Activated T-helper 1 cell treated with anti-CD3 and anti-CD28 coated beads, Interleukin-12 subunit alpha, Interleukin-12 subunit beta, Interleukin-2, Interleukin-4 antibody, amounts not matched to agents 30 ng/mL and 10 ng/mL and 1 ng/mL, durations not matched to agents 14 hours and 24 hours and 36 hours (primary cell): ENCODE measurements at places on chromosomes 7 and 10. TPM values are rescaled to one million over a fixed set of nuclear protein-coding genes. Genes with fewer than 3 reads are reported as not detected.
A peak's percentile ranks its signal among the peaks of the same experiment; 100 is the strongest.

DNA sequence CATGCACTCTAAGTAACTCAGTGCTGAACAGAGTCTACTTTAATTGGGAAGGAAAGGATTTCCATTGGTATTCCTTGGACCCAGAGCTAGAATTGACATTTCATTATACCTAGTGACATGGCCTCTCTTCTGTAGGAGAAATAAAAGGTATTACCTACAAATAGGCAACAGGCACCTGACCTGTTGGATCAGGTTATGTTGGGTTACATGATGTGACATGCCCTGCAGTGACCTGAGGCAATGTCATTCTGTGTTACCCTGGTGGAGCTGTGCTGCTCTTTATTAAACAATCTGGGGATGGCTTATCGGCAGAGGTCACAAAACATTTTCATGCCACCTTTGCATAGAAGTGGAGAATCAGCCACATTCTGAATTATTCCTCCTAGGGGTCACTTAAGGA lies 427.7 kb downstream of the MDFIC start:
- H3K4me3 ChIP-seq = no peak overlapping the region
- no peaks in the 10 kb centered on the region for H3K27me3 ChIP-seq
- no peak overlapping the region for H3K27ac ChIP-seq
- H3K36me3 ChIP-seq = no peaks in the 10 kb centered on the region
- H3K4me1 ChIP-seq = no peaks in the 10 kb centered on the region

- H3K4me1 ChIP-seq = peaks cover 26% of the 10 kb centered on the region
- no peak overlapping the region for H3K27ac ChIP-seq
- peaks cover 10% of the 10 kb centered on the region for H3K27me3 ChIP-seq
- DNase-seq = peak; percentile 62
- H3K36me3 ChIP-seq = no peaks in the 10 kb centered on the region
- no peak overlapping the region for H3K4me3 ChIP-seq
Measured at GRCh38 chr10:84267503-84268126, 22.8 kb downstream of the RGR start.

- no peak overlapping the region for H3K27ac ChIP-seq
- H3K4me3 ChIP-seq = no peak overlapping the region
- no peak for DNase-seq
- H3K4me1 ChIP-seq = no peaks in the 10 kb centered on the region
Measured at GRCh38 chr10:127776816-127777215, 39.8 kb downstream of the FOXI2 start.

GRCh38 chr7:118573085-118573484 lies 348.6 kb downstream of the ANKRD7 start:
- no peak for DNase-seq
- no peak overlapping the region for H3K4me3 ChIP-seq
- no peaks in the 10 kb centered on the region for H3K27me3 ChIP-seq

- peak within 1 kb of the TSS; percentile 100 for H3K4me3 ChIP-seq
- peaks cover 45% of the 10 kb centered on the region for H3K4me1 ChIP-seq
- peaks cover 11% of the 10 kb centered on the region for H3K27me3 ChIP-seq
- H3K27ac ChIP-seq = peak within 1 kb of the TSS; percentile 96
Measured at GRCh38 chr7:87219545-87220025, at the start of gene TMEM243. Gene TMEM243 (minus strand): TSS chr7:87219732. CDS start chr7:87219503, 229 bp downstream.

- peaks cover 5% of the 10 kb centered on the region for H3K36me3 ChIP-seq
- DNase-seq = no peak
- H3K27ac ChIP-seq = peak overlapping the region; percentile 76
- no peaks in the 10 kb centered on the region for H3K27me3 ChIP-seq
- H3K4me1 ChIP-seq = peaks cover 13% of the 10 kb centered on the region
Measured at GRCh38 chr10:29555091-29555745, 79.6 kb downstream of the SVIL start.

DNA sequence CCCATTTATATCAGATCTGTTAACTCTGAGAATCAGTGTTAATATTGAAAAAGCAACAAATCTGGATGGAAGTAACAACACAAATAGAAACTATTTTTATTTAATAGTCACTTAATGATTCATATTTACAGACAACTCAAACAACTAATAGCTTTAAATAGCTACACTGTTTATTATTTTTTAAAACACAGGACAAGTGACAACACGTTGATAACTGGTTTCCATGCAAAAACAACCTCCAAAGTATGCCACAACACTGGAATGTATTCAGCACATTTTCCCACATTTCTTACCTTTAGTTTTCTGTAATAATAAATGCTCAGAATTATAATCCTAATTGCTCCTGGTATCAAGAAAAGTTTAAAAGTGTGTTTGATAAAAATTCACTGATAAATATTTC lies 4.0 kb downstream of the SNX13 start:
- peaks cover 14% of the 10 kb centered on the region for H3K36me3 ChIP-seq
- peaks cover 54% of the 10 kb centered on the region for H3K4me1 ChIP-seq
- no peaks in the 10 kb centered on the region for H3K27me3 ChIP-seq
- H3K27ac ChIP-seq = no peak overlapping the region
- DNase-seq = no peak
- H3K4me3 ChIP-seq = no peak overlapping the region

DNA sequence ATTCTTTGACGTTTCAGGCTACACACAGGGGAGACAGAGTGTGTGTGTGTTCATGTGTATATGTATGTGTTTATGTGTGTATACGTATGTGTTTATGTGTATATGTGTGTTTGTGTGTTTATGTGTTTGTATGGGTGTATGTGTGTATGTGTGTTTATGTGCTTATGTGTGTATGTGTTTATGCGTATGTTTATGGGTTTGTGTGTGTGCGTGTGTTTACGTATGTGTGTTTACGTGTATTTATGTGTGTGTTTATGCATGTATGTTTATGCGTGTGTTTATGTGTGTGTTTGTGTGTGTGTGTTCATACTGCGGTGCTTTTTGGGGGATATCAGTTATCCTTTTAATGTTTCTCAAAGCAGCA lies 39.2 kb upstream of the CNPY1 start:
- no peak overlapping the region for H3K27ac ChIP-seq
- peaks cover 33% of the 10 kb centered on the region for H3K27me3 ChIP-seq
- no peaks in the 10 kb centered on the region for H3K36me3 ChIP-seq

GRCh38 chr7:135757719-135758411 lies 9.3 kb upstream of the FAM180A start:
- H3K4me3 ChIP-seq = no peak overlapping the region
- no peak overlapping the region for H3K27ac ChIP-seq
- peaks cover 16% of the 10 kb centered on the region for H3K27me3 ChIP-seq
- no peaks in the 10 kb centered on the region for H3K36me3 ChIP-seq

DNA sequence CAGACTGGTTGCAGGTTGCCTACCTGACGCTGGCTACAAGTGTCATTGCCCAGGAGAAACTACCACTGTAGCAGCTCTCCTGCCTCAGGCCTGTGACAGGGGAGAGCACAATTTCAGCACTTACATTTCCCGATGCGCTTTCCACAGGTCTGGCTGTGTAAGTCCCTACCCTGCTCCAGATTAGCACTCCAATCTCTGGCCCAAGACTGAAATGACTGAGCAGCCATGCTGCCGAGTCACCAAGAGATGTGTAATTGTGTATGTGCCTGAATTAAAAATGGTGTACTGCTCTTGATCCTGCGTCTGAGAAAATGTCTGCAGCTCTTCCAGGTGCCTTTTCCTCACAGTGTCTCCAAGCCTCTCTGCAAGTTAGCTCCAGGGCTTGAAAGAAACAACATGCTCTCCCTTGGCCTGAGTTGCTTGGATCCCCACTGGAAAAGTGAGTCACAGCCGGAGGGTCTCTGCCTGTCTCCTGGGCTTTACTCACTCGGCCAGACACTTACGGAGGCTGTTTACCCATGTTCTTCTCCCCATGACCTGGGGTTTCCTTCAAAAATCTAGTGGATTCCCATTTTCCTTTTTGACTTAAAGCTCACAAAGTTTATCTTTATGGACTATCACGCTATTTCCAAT lies 1001.7 kb upstream of the KCND2 start:
- no peaks in the 10 kb centered on the region for H3K4me1 ChIP-seq
- no peaks in the 10 kb centered on the region for H3K36me3 ChIP-seq
- DNase-seq = no peak
- H3K27me3 ChIP-seq = no peaks in the 10 kb centered on the region

DNA sequence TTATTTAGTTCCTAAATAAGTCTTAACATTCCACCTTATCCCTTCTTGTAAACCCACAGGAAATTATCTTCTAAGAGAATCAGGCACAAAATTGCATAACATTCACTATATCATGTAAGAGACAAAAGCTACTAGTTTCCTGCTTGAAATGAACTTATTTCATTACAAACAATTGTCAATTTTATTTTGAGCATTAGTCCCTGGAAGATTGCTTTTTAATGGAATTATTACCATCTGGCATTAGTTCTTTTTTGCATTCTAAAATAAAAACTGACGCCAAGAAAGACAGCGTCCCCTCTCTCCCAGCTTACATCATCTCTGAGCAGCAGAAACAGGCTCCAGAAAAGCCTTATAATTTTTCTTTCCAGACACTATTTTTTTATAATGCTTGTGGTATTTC lies 121.8 kb downstream of the NOC3L start:
- no peaks in the 10 kb centered on the region for H3K4me1 ChIP-seq
- H3K4me3 ChIP-seq = no peak overlapping the region
- no peaks in the 10 kb centered on the region for H3K36me3 ChIP-seq
- no peak for DNase-seq
- no peak overlapping the region for H3K27ac ChIP-seq

- H3K27ac ChIP-seq = peak overlapping the region; percentile 13
- peaks cover 28% of the 10 kb centered on the region for H3K36me3 ChIP-seq
- peaks cover 51% of the 10 kb centered on the region for H3K4me1 ChIP-seq
- no peaks in the 10 kb centered on the region for H3K27me3 ChIP-seq
- no peak overlapping the region for H3K4me3 ChIP-seq
Measured at GRCh38 chr10:63217120-63217605, 84.0 kb downstream of the NRBF2 start.

GRCh38 chr10:93813507-93814465 lies 56.0 kb downstream of the LGI1 start:
- H3K27me3 ChIP-seq = peaks cover 11% of the 10 kb centered on the region
- H3K36me3 ChIP-seq = no peaks in the 10 kb centered on the region
- no peak for DNase-seq
- H3K27ac ChIP-seq = no peak overlapping the region
- H3K4me1 ChIP-seq = no peaks in the 10 kb centered on the region

DNA sequence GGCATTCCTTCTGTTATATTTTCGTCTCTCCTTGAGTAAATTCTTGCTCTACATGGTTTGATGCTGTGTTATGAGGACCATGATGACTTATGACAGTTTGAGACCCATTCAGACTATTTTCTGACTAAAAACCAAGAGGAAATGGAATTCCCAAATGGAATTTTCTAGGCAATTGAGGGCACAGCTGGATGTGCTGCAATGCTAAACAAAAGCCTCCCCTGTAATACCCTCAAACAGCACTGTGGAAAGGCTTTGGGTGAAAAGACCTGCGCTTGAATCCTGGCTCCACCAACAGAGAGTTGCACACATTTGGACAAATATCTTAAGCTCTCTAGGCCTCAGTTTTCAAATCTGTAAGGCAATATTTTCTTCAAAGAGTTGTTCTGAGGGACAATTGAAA lies 129.1 kb downstream of the PRKG1 start:
- no peaks in the 10 kb centered on the region for H3K36me3 ChIP-seq
- H3K27me3 ChIP-seq = no peaks in the 10 kb centered on the region
- H3K27ac ChIP-seq = no peak overlapping the region

GRCh38 chr7:142789441-142789840 lies 18.7 kb downstream of the PRSS2 start:
- H3K27ac ChIP-seq = peak overlapping the region; percentile 97
- peak overlapping the region; percentile 97 for H3K4me3 ChIP-seq
- H3K4me1 ChIP-seq = peaks cover 29% of the 10 kb centered on the region

DNA sequence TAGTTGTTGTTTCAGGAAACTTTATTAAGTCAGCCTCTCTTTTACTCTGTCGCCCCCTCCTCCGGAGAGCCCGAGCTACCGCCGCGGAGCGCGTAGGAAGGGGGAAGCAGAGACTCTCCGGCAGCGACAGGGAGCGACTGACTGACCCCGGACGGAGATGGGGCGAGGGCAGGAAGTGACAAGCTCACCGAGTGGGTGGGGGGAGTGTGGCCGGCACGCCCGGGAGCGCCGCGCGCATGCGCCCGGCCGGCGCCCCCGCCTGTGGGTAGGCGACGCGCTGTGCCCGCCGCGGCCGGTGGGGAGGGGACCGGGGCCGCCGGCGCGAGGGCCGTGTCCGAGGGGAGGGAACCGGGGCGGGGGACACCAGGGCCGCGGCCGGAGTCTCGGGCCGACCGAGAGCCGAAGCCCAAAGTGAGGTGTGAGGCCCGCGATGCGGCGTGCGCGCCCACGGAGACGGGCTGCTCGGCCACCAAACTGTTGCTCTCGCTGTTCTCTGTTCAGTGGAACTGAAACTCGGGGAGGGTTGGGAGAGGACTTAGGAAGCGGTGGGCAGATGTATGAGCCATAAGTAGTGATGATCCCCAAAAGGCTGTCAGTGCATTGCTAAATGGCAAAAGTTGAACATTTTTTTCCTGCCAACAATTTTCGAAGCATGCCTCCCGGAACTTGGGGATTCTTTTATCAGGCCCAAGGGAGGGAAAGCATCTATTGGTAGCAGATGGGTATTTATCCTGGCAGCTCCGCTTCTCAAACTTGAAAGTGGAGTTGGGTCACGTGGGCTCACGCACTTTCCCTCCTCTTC lies at the start of gene ZNF800:
Gene ZNF800 (minus strand): TSS at position 143 of the 802 bp plus-strand sequence. CDS start 1,151 bp downstream, outside the sequence.
- peak within 1 kb of the TSS; percentile 97 for H3K27ac ChIP-seq
- peaks cover 60% of the 10 kb centered on the region for H3K4me1 ChIP-seq
- H3K4me3 ChIP-seq = peak within 1 kb of the TSS; percentile 95
- peaks cover 33% of the 10 kb centered on the region for H3K36me3 ChIP-seq

DNA sequence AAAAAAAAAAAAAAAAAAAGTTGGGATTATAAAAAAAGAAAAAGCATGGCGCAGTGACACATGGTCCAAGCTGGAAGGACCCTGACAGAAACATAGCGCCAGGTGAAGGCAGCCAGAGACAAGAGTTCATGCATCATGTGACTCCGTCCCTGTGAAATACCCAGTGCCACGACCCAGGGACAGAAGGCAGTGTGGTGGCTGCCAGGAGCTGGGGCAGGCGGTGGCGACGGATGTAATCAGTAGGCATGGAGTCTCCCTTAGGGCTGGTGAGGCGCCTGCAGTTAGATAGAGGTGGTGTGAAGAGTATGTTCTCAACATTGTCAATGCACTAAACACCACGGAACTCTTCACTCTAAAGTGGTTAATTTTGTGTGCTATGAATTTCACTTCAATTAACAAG lies 43.9 kb downstream of the STK32C start:
- H3K27me3 ChIP-seq = peaks cover 2% of the 10 kb centered on the region
- no peaks in the 10 kb centered on the region for H3K4me1 ChIP-seq
- DNase-seq = no peak

The TRPV5 gene
- total RNA-seq = not detected in 2 replicates

The ECHDC3 gene
- 0.15 and 0.18 TPM in 2 replicates for total RNA-seq

The FAM221A gene
- total RNA-seq = 9.4 and 9.9 TPM in 2 replicates

The MAGI2 gene
- total RNA-seq = 0.10 and 0.17 TPM in 2 replicates

The DUS4L gene
- total RNA-seq = 11.8 and 13.5 TPM in 2 replicates

The CPA2 gene
- total RNA-seq = not detected in 2 replicates

The DNAJC12 gene
- 25.0 and 27.2 TPM in 2 replicates for total RNA-seq

The MRLN gene
- 0.23 and 0.54 TPM in 2 replicates for total RNA-seq

The RNF32 gene
- total RNA-seq = 2.1 and 2.2 TPM in 2 replicates

The SUN3 gene
- total RNA-seq = not detected in 2 replicates

The OPTN gene
- 52.6 and 54.1 TPM in 2 replicates for total RNA-seq

The CNNM1 gene
- total RNA-seq = 0.20 and 0.21 TPM in 2 replicates
